ENCODE measurements at places on chromosomes 11 and 22. TPM values are rescaled to one million over a fixed set of nuclear protein-coding genes. Genes with fewer than 3 reads are reported as not detected.

GRCh38 chr11:121004206-121004840 is 19.6 kb upstream of the TBCEL start:
- H3K4me1 ChIP-seq: no peaks in the 10 kb centered on the region
- H3K27me3 ChIP-seq: no peaks in the 10 kb centered on the region
- no peaks in the 10 kb centered on the region for H3K36me3 ChIP-seq
- no peak overlapping the region for H3K27ac ChIP-seq
- H3K4me3 ChIP-seq: no peak overlapping the region
- DNase-seq: no peak

DNA sequence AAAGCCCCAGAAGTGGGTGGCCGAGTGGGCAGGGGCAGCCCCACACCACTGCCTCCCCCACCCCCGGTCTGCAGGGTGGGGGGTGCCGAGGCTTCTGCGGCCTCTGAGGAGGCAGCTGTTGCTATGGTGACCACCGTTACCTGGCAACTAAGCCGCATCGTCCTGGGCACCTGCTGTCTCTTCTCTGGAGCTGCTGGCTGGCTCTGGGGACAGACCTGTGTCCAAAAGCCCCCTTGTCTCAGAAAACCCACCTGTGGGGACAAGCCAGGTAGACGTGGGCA is 79.9 kb upstream of the PRR5 start:
- H3K36me3 ChIP-seq: no peaks in the 10 kb centered on the region
- H3K27me3 ChIP-seq: peaks cover 25% of the 10 kb centered on the region
- no peak overlapping the region for H3K27ac ChIP-seq
- peaks cover 3% of the 10 kb centered on the region for H3K4me1 ChIP-seq
- no peak overlapping the region for H3K4me3 ChIP-seq

DNA sequence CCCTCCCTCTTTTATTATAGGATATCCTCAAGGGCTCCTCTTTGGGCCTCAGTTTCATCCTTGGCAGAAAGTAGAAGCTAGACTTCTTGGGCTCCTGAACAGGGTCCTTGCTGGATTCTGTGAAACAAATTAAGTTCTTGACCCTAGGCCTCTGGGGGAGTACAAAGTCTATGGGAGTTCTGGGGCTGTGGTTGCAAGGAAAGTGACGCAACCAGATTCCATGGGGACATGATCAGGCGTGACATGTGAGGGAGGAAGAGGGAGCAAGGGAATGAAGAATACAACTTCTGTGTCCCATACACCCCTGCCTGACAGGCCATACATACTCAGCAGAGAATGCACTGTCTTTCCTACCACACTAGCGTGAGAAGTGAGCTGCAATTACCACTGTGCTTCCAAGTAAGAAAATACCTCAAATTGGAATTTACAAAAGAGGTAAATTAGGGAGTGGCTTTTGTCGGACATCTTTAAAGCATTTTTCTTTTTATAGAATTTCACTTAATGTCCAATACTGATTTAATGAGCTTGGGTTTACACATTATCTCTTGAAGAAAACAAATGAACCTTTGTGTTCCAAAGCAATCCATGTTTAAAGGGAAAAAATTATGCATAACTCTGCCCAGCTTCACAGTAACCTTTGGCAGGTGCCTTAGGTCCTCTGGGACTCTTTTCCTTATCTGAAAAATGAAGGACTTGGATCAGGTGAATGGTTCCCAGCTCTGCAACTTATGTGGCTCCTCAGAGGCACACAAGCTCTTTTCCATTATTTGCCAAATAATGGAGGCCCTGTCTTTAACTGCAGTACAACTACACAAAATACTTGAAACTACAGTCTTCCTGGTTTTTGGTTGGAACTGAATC is 38.9 kb downstream of the LIMK2 start:
- H3K4me3 ChIP-seq: no peak overlapping the region
- no peak overlapping the region for H3K27ac ChIP-seq
- DNase-seq: no peak
- no peaks in the 10 kb centered on the region for H3K36me3 ChIP-seq
- peaks cover 29% of the 10 kb centered on the region for H3K4me1 ChIP-seq
- no peaks in the 10 kb centered on the region for H3K27me3 ChIP-seq

The CTSF gene
- 154 TPM for total RNA-seq

The LUZP2 gene
- 0.83 TPM for total RNA-seq
